ENCODE measurements at places on chromosomes 1 and 21.

DNA sequence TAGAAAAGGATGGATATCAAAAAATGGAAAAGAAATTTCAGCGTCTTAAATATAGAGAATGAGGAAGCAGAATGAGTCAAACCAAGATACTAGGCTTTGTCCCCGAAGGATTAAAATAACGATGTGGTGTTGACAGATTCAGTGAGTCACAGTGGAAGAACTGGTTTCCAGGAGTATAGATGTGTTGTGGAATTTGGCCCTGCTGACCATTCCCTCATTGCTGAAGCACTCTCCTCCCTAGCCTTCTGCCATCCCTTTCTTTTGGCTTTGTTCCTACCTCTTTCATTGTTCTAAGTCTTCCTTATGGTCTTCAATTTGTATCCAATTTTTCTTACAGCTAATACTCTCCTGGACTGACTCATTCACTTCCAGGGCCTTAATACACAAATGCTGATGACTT lies 23.1 kb upstream of the USP25 start:
- H3K27ac ChIP-seq: peak overlapping the region; percentile 83
- no peak overlapping the region for H3K4me3 ChIP-seq
- H3K27me3 ChIP-seq: no peaks in the 10 kb centered on the region
- H3K36me3 ChIP-seq: no peaks in the 10 kb centered on the region
- DNase-seq: no peak

DNA sequence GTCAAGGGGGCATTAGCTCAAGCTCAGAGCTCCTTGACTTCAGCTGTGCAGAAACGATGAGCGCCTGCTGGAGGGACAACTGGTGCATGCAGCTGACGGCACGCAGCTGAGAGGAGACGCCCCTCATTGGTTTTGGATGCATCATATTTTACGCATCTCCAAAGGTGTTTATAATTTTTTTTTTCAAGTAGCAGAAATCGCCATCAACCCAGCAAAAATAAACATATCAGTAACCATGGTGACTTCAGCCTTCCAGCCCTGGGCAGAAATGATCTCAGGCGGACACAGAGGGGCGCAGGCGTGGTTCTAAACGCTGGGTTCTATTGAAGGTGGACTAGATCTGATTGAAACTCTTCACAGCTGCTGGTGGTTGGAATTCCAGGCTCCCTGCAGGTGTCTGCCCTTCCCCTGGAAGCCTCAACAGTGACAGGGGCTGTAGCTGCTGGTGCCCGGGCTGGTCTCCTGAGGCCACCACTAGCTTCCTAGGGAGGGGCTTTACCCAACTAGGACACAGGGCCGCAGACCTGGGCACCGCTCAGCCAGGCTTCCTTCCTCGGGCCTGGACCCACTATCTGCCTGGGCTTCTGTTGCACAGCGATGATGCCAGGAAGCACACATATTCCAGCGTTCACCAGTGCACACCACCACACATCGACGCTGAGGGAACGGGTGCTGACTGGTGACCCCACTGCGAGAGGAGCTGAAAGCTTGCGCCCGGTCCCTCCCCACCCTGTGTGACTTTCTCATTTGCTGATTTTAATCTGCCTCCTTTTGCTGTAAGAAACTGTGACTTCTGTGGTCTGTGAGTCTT lies 63.7 kb upstream of the ABCG1 start:
- no peaks in the 10 kb centered on the region for H3K27me3 ChIP-seq
- peaks cover 34% of the 10 kb centered on the region for H3K4me1 ChIP-seq
- H3K36me3 ChIP-seq: no peaks in the 10 kb centered on the region
- H3K4me3 ChIP-seq: no peak overlapping the region

GRCh38 chr21:39366563-39366962 lies 17.7 kb upstream of the HMGN1 start:
- no peaks in the 10 kb centered on the region for H3K36me3 ChIP-seq
- H3K27me3 ChIP-seq: no peaks in the 10 kb centered on the region
- no peak overlapping the region for H3K4me3 ChIP-seq
- H3K4me1 ChIP-seq: peaks cover 14% of the 10 kb centered on the region

- H3K4me1 ChIP-seq: peaks cover 66% of the 10 kb centered on the region
- H3K27me3 ChIP-seq: no peaks in the 10 kb centered on the region
- no peak for DNase-seq
- peaks cover 9% of the 10 kb centered on the region for H3K36me3 ChIP-seq
- H3K27ac ChIP-seq: peak overlapping the region; percentile 44
These were observed 49.7 kb downstream of the SIPA1L2 start for GRCh38 chr1:232579958-232580941.

DNA sequence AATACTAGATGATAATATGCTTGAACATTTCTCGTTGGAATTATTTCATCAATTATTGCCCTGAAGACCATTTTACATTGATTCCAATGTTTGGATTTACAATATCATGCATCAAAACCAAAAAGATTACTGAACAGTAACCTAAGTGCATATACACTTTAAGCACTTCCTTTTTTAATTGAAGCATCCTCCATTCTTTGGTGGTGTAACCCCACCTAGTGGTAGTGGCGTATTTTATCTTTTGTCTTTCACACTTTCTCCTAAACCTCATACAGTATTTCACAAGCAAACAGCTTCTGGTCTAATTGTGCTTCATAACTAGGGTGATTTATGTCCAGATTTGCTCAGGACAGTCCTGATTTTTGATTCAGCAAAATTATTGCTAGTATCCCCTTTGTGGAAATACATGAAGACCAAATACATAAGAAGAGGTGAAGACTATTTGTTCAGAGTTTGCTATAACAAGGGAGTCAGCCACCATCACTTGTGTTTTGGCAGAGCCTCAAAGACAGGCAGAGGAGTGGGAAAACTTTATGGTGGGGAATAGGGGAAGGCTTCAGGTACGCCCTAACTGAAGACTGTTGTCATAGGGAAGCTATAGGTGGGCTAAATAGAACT lies 3.4 kb upstream of the NVL start:
- peak overlapping the region; percentile 83 for H3K4me3 ChIP-seq
- H3K4me1 ChIP-seq: peaks cover 26% of the 10 kb centered on the region
- no peak overlapping the region for H3K27ac ChIP-seq
- H3K36me3 ChIP-seq: no peaks in the 10 kb centered on the region
- peaks cover 17% of the 10 kb centered on the region for H3K27me3 ChIP-seq

- DNase-seq: no peak
- H3K4me3 ChIP-seq: no peak overlapping the region
- H3K36me3 ChIP-seq: no peaks in the 10 kb centered on the region
- H3K27ac ChIP-seq: no peak overlapping the region
- H3K4me1 ChIP-seq: peaks cover 23% of the 10 kb centered on the region
These were observed 26.2 kb upstream of the TARBP1 start for GRCh38 chr1:234504969-234505768.

DNA sequence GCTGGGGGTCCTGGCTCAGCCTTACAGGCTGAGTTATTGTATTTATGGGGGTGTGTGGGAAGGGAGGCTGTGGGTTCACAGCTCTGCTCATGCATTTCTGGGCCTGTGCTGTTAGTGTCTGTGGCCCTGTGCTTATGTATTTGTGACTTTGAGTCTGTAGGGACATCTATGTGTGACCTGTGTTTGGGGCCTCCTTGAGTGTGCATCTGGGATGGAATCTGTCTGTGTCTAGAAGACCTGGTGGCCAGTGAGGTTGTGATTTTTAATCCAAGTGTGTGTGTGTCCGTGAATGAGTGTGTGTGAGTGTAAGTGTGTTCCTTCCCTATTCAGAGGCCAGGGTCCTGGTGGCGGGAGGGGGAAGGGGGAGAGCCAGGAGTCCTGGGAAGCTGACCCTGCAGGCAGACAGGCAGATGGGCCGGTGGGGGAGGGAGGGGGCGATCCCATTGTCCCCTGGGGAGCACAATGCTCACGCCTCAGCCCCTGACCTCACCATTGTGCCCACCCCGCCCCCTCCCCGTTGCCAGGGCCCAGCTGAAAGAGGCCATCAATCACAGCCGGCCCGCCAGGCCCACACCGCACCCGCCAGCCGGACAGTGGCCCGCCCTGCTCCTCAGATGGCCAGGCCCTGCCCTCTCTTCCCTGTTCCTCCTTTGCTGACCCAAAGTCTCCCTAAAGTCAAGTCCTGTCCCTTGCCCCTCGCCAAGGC lies 19.6 kb downstream of the SLC27A3 start:
- peaks cover 4% of the 10 kb centered on the region for H3K36me3 ChIP-seq
- peak overlapping the region; percentile 90 for H3K4me3 ChIP-seq
- H3K27ac ChIP-seq: peak overlapping the region; percentile 95

- no peak for DNase-seq
- H3K27ac ChIP-seq: no peak overlapping the region
- no peaks in the 10 kb centered on the region for H3K27me3 ChIP-seq
- no peaks in the 10 kb centered on the region for H3K36me3 ChIP-seq
- H3K4me3 ChIP-seq: no peak overlapping the region
- peaks cover 3% of the 10 kb centered on the region for H3K4me1 ChIP-seq
These were observed 5.9 kb upstream of the RBBP5 start for GRCh38 chr1:205127646-205128045.

DNA sequence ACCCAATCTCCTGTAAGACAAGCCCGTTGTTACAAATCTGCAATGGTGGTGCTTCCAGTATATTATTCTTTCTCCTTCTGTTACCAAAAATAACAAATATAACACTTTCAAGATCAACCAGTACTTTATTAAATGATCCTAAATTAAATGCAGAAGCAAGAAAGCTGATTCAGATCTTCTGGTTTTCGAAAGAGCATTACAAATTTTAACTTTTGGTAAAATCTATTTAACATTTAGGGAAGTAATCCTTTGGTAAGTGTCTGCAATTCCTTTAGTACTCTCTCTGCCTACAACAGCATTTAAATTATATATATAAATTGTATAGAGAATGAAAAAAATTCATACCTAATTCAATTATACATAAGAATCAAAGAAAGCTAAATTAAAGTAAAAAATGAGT lies 198.6 kb upstream of the HMCN1 start:
- H3K4me3 ChIP-seq: no peak overlapping the region
- no peaks in the 10 kb centered on the region for H3K4me1 ChIP-seq
- no peaks in the 10 kb centered on the region for H3K36me3 ChIP-seq
- no peaks in the 10 kb centered on the region for H3K27me3 ChIP-seq

DNA sequence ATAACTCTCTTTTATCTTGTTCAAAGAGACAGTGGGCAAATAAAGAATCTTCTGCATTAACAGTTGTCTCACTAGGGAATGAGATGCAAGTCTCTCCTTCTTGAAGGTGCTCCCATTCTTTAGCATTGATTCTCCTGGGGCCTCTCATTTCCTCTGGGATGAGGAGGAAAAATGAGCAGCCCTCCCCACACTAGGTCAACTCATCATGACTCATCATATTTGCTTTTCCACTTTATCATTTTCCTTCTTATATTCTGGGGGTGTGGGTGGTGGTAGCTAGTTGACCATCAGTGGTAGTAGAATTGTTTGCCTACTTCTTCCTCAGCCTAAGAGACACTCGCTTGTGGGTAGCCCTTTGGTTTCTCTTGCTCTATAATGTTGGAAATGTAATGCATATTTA lies 182.0 kb upstream of the C1orf87 start:
- no peaks in the 10 kb centered on the region for H3K27me3 ChIP-seq
- no peaks in the 10 kb centered on the region for H3K4me1 ChIP-seq
- no peaks in the 10 kb centered on the region for H3K36me3 ChIP-seq
- no peak overlapping the region for H3K4me3 ChIP-seq
- H3K27ac ChIP-seq: peak overlapping the region; percentile 50
- no peak for DNase-seq

DNA sequence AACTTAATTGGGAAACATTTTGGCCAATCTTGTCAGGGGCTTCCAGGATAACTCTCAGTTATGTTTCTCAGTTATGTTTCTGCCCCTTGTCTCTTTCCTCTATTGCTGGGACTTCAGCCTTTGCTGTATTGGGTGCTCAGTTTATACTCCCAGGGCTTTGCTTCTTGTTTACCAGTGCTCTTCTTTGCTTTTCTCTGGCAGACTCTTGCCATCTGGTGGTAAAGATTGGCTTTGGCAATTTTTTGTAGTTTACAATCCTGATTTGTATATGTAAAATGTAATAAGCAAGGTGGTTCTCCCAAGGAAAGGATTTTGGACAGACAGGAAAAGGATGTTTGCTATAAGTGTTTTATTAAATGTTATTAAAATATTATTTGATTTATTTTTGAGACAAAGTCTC lies 37.9 kb downstream of the FABP3 start:
- peaks cover 11% of the 10 kb centered on the region for H3K36me3 ChIP-seq
- H3K27ac ChIP-seq: no peak overlapping the region
- H3K27me3 ChIP-seq: no peaks in the 10 kb centered on the region
- H3K4me1 ChIP-seq: no peaks in the 10 kb centered on the region

DNA sequence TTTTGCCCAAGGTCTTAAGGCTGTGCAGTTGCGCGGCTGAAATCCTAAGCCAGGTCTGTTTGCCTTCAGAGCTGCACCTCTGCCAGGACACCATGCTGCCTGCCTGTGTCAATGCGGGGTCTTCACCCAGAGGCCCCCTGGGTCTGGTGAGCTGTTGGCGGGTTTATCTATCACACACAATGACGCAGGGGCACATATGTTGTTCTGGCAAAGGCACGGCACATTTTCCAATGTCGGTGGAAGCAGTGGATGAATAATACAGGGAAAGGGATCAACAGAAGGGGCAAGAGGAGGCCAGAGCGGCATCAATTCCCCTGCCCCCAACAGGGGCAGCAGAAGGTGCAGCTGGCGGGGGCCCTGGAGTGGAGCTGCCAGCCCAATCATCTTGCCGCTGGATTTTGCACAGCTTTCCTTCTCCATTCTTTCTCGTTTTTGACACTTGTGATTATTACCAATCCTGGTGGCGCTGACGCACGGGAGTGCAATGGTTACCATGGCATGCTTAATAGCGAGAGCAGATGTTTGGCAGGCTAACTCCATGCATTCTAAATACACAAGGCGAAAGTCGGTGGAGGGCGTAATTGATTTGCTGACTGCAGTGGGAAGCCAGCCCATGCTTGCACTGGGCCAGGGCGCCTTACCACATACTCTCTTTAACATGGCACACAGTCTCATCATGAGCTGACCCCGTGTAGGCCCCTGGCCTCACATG lies 45.8 kb upstream of the CYP2J2 start:
- peaks cover 15% of the 10 kb centered on the region for H3K27me3 ChIP-seq
- H3K4me1 ChIP-seq: peaks cover 5% of the 10 kb centered on the region
- H3K36me3 ChIP-seq: no peaks in the 10 kb centered on the region
- no peak overlapping the region for H3K4me3 ChIP-seq
- no peak overlapping the region for H3K27ac ChIP-seq

GRCh38 chr1:234369784-234370183 lies 3.5 kb upstream of the COA6 start:
- H3K27me3 ChIP-seq: peaks cover 24% of the 10 kb centered on the region
- DNase-seq: no peak
- H3K36me3 ChIP-seq: no peaks in the 10 kb centered on the region
- peaks cover 23% of the 10 kb centered on the region for H3K4me1 ChIP-seq
- H3K27ac ChIP-seq: no peak overlapping the region

DNA sequence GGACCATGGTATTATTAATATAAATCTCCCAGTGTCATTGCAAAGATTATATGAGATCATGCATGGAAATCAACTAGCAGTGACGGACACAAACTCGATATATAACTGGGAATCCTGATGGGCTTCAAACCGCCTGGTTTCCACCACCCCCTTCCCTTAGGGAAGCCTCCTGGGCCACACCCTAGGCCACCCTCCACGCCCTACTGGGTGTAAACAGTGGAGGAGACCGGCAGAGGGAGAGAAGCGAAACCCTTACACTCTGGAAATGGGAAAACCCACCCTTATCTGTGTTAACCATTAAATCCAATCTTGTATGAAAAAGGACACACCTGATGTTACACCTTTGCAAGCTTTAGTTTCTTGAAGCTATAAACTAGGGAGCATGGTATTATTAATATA lies 595 bp upstream of the ZNHIT6 start:
- peaks cover 14% of the 10 kb centered on the region for H3K36me3 ChIP-seq
- DNase-seq: no peak
- no peak overlapping the region for H3K27ac ChIP-seq
- H3K4me1 ChIP-seq: peaks cover 11% of the 10 kb centered on the region
- H3K4me3 ChIP-seq: no peak overlapping the region
- H3K27me3 ChIP-seq: no peaks in the 10 kb centered on the region

- H3K27me3 ChIP-seq: no peaks in the 10 kb centered on the region
- no peak overlapping the region for H3K27ac ChIP-seq
- no peak for DNase-seq
- peaks cover 3% of the 10 kb centered on the region for H3K36me3 ChIP-seq
- H3K4me3 ChIP-seq: no peak overlapping the region
- H3K4me1 ChIP-seq: no peaks in the 10 kb centered on the region
These were observed 40.0 kb downstream of the MTARC1 start for GRCh38 chr1:220826729-220827128.
